ENCODE measurements at places on chromosomes 3 and 15.
A peak's percentile ranks its signal among the peaks of the same experiment; 100 is the strongest.

GRCh38 chr3:140052771-140053702 is 118.1 kb downstream of the CLSTN2 start:
- DNase-seq: no peak

GRCh38 chr3:125381743-125382142 is 6.6 kb upstream of the ZNF148 start:
- DNase-seq: peak; percentile 65

- no peak for DNase-seq
Measured at GRCh38 chr3:46209746-46210470, 1.8 kb upstream of the CCR1 start.

DNA sequence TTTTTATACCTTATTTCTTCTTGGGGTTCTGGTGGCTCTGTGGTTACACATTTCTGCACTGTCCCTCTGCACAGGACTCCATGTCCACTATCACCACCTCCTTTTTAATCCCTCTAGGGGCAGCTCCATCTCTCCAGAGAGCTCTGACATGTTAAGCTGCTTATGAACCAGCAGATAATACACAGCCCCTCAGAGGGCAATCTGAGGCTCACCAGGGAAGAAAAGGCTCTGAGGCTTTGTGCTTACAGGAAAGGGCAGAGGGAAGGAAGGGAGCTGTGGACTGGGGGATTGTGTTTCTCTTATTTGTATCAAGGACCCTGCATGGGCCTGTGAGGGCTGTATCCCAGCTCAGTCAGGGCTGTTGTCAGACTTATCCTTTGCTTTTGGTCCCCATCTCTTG is 164.5 kb downstream of the EPHB1 start:
- no peak for DNase-seq

DNA sequence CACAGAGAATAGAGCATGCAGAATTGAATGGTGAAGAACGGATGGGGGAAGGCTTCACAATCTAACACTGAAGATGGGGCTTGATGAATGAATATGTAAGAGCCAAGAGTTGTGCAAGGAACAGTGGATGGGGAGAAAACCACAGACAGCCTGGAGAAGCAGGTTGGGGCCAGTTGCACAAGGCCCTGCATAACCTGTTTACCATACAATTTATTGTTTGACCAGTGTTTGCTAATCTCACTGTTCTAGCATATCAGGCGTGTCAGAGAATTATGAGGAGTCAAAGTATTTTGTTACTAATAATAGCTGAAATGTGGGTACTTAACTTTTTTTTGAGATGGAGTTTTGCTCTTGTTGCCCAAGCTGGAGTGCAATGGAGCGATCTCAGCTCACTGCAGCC is 36.4 kb downstream of the LINS1 start:
- no peak for DNase-seq

DNA sequence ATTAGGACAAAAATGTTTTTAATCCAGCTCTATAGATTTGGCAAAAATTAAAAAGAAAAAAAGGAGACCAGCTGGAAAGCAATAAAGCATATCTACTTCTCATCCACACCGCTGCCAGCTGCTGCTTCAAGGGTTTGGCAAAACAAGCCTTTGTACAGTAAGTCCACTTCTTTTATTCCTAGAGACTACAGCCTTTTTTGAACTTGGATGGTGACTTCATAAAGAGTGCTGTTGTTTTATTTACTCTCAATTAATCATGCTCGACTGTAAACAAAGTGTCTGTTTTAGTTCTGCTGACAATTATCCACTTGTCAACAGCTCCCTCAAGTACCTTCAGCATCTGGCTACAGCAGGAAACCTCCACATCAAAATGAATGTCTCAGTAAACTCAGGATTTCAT is 12.3 kb upstream of the FOXB1 start:
- no peak for DNase-seq

DNA sequence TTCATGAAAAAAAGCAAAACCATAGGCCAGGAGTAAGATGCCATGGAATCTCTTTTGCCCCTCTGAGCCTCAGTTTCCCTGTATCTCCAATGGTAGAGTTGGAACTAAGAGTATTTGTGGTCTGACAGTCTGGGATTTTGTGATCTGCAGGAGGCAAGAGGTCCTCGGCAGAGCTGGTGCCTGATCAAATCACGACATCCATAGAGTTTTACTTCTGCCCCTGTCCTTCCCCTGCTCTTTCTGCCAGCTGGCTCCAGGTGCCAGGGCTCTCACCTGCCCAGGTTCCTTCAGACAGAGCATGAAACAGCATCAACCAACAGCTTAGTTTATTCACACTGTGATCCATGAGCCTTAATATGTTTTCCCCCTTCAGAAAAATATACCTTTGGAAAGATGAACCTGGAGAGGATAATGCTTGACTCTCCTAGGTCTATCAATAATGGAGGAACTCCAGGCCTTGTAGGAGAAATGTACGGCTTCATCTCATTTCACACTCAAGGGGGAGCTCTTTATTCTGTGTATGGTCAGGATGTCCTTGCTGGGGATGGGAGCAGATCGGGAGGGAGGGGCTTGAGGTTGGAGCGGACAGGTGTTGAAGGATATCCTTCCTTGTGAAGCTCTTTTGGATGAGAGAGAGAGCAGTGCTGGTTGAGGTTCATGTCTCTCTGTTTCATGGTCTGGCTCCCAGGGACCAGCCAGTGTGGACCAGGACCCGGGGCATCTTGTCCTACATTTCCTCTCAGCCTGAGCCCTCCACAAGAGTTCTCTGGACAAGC is 309.9 kb downstream of the RPLP1 start:
- DNase-seq: no peak

GRCh38 chr15:85725564-85725963 is 69.2 kb downstream of the KLHL25 start:
- no peak for DNase-seq

- peak; percentile 98 for DNase-seq
Measured at GRCh38 chr3:44883999-44884431, 9.6 kb downstream of the TGM4 start.

DNA sequence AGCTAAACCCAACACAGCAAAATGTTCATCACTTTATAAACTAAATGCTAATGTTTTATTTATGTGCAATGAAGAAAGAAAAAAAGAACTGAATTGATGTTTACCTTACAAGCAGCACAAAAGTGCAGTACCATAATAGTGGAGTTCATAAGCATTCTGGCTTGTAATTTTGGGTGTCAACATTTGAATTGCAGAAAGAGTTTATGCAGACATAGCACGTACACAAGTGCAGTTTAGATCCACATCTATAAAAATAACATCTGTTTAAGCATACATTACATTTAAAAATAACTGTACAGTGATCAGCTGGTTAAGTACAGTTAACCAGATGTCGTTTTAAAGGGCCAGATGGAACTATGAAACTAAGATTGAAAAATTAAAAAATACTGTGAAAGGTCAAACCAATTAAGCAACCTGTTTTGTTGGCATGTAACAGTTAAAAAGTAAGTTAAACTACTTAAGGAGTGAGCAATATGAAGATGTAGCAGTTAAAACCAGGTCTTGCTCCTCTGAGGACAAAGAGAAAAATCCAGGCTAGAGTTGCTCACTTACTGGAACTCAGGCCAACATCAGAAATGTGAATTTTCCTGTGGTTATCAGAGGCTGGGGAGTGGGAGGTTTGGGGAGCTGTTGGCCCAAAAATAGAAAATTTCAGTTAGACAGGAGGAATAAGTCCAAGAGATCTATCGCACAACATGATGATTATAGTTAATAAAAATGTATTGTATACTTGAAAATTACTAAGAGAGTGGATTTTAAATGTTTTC is 204.9 kb upstream of the MDFIC2 start:
- no peak for DNase-seq

DNA sequence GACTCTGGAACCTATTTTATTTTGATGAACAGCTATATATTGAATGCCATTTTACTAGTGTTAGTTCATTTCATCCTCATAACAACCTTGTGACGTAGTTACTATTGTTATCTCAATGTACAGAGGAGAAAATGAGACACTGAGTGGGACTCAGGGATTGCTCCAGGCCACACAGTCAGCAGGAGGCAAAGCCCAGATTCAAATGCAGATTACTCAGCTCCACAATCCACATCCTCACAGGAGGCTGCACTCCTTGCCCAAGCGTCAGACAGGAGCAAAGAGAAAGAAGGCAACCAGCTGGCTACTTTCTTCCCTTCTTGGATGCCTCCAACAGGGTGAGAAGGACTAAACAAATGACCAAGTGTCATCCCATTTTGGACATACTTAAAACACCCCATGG is 92.0 kb upstream of the CCDC54 start:
- no peak for DNase-seq

DNA sequence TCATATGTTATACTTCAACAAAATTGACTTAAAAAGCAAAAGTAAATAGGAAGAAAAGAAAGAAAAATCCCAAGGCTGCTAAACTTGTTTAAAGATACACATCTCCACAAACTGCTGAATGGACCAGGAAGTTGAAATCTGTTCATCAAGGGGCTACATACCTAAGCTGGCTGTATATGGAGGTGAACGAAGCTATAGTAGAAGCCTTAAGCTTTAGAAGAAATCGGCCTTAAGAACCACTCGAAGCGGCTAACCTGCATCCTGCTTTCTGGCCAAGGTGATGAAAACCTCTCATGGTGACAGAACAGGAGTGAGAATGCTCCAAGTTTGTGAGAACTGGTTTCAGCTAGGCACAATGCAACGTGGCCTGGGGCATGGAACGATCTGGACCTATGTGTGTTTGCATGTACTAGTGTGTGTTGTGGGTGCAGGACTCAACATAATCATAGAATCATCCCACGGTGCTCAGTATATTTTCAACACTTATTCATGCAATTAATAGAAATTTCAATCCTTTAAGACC is 31.3 kb upstream of the SPTBN5 start:
- DNase-seq: no peak

- DNase-seq: no peak
Measured at GRCh38 chr3:51698209-51698608, 8.7 kb upstream of the GRM2 start.

GRCh38 chr3:186965141-186965879 is 35.0 kb downstream of the ST6GAL1 start:
- DNase-seq: no peak

DNA sequence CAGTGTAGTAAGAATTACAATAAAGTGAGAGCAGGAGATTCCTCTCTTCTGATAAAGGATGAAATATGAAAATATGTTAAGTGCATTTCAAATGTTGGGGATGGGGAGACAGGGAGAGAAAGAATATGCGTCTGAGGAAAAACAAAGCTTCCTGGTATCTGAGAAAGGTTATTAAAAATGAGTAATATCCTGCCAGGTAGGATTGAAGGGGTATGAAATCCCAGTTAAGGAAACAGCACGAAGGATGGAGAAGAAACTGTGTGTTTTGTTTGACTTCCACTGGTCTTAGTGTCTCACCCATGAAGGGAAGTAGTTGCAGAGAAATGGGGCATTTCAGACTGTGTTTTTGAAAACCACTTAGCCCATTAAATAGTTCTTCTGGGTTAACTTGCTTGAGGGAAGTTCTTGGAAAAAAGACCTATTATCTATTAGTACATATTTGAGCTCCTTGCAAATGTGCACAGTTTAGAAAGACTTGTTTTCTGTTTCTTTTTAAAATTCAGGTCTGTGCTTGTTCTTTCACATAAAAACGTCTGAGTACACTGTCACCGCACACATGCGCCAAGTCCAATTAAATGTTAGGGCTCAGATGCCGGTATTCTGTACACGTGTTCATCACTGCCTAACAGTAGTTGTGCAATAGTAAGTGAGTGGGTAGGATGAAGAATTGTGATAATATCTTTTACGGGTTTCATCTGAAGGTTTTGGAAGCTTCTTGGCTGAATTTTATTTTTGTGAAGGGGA is 196.1 kb upstream of the P2RY1 start:
- DNase-seq: peak; percentile 26

DNA sequence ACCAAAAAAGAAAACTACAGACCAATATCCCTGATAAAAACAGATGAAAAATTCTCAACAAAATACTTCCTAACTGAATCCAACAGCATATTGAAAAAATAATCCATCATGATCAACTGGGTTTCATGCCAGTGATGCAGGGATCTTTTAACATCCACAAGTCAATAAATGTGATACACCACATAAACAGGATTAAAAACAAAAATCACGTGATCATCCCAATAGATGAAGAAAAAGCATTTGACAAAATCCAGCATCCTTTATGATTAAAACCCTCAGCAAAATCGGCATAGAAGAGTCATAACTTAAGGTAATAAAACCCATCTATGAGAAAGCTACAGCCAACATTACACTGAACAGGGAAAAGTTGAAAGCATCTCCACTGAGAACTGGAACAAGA is 107.5 kb downstream of the DCLK3 start:
- DNase-seq: no peak
